Aortic smooth muscle cell (primary cell): ENCODE measurements at places on chromosomes 3 and 15. TPM values are rescaled to one million over a fixed set of nuclear protein-coding genes. Genes with fewer than 3 reads are reported as not detected.

DNAJB11 gene
- 59.1 and 60.5 TPM in 2 replicates for total RNA-seq

HSPBAP1 gene
- total RNA-seq = 5.3 and 6.4 TPM in 2 replicates

GNB5 gene
- 21.3 and 31.3 TPM in 2 replicates for total RNA-seq

USP50 gene
- 0.31 and 0.40 TPM in 2 replicates for total RNA-seq

STX19 gene
- 0.06 TPM in 1 of 2 replicates, not detected in the other for total RNA-seq

ACP3 gene
- not detected in 2 replicates for total RNA-seq

SLC12A8 gene
- 1.3 and 2.6 TPM in 2 replicates for total RNA-seq

THUMPD3 gene
- total RNA-seq = 56.4 and 66.6 TPM in 2 replicates

ATP13A5 gene
- not detected in 2 replicates for total RNA-seq

GABRB3 gene
- total RNA-seq = 0.81 and 1.1 TPM in 2 replicates

TMEM158 gene
- 5.4 and 13.2 TPM in 2 replicates for total RNA-seq

SEMA5B gene
- 0.53 and 3.6 TPM in 2 replicates for total RNA-seq

NFKBIZ gene
- 28.7 and 56.8 TPM in 2 replicates for total RNA-seq

NSUN3 gene
- 12.3 and 14.0 TPM in 2 replicates for total RNA-seq

GOLGA8J gene
- total RNA-seq = 0.06 and 0.13 TPM in 2 replicates

ATP13A4 gene
- 0.31 and 0.40 TPM in 2 replicates for total RNA-seq

MME gene
- total RNA-seq = 22.7 and 35.8 TPM in 2 replicates

SLC2A2 gene
- total RNA-seq = not detected in 2 replicates

OR5K2 gene
- total RNA-seq = not detected in 2 replicates

SLC51A gene
- total RNA-seq = not detected in 2 replicates

EIF4E3 gene
- 0.66 and 1.6 TPM in 2 replicates for total RNA-seq

IGSF10 gene
- total RNA-seq = 1.7 and 2.0 TPM in 2 replicates

CRBN gene
- 61.0 and 70.8 TPM in 2 replicates for total RNA-seq

THBS1 gene
- 134 and 277 TPM in 2 replicates for total RNA-seq

GTF2A2 gene
- total RNA-seq = 20.8 and 36.2 TPM in 2 replicates
